Stimulated activated CD4-positive, alpha-beta T cell treated with anti-CD3 and anti-CD28 coated beads, TNF-alpha, amount 100 ng/mL, for 48 hours (primary cell): ENCODE measurements at places on chromosomes 2 and 18.

GRCh38 chr2:54606393-54606958 lies 117.0 kb upstream of the EML6 start:
- DNase-seq, result no peak

GRCh38 chr2:31962757-31963361 lies 47.9 kb downstream of the MEMO1 start:
- DNase-seq, result peak; percentile 27

- no peak for DNase-seq
Observed at GRCh38 chr2:216302981-216303676, 69.2 kb downstream of the MARCHF4 start.

DNA sequence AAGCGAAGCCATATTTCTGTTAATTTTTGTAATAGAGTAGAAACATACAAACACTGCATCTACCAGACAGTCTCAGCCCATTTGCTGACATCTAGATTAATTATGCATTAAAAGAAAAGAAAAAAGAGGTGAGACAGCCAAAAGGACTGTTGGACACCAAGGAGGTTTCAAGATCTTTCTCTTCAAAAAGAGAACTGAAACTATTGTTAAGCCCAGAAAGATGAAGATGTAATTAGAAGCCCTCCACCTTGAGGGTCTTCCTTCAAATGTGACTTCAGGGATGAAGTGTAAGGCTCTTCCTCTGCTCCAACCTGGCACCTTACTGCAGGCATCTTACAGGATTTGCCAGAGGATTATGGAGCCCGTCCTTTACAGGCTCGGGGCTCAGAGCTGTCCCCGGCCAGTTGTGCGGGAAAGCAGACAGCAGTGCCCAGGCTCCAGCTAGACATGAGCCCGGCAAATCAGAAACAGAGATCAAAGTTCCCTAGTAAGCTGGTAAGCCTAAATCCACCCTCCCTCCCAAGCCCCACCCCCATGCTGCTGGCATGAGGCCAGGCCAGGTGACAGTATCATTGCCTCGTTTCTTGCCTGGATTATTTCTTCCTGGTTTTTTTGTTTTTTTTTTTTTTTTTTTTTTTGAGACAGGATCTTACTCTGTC lies 38.9 kb downstream of the ADI1 start:
- no peak for DNase-seq

DNA sequence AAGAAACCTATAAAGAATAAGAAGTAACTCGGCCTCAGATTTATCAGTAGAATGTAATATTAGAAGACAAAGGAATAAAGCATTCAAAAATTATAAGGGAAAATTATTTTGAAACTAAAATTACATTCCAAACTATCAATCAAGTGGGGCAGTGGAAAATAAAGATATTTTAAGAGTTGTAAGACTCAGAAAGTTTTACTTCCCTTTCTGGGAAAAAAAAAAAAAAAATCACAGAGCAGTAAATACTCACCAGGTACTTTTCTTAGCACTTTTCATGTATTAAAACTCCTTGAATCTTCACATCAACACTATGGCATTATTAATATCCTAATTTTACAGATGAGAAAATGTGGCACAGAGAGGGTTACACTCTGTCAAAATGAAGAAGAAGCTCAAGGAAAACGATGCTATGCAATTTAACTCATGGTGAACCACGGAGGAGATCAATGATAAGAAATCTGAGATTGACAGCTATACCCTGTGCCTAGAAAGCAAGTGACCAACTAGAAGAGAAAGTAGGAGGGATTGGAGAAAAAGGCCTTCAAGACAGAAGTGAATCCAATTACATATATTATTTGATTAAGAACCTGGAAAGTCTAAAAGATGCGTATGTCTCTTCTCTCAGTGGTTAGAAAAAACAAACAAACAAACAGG lies 238.9 kb upstream of the ID2 start:
- DNase-seq, result no peak

- DNase-seq, result no peak
Observed at GRCh38 chr2:217204358-217204757, 344.5 kb upstream of the TNP1 start.

DNA sequence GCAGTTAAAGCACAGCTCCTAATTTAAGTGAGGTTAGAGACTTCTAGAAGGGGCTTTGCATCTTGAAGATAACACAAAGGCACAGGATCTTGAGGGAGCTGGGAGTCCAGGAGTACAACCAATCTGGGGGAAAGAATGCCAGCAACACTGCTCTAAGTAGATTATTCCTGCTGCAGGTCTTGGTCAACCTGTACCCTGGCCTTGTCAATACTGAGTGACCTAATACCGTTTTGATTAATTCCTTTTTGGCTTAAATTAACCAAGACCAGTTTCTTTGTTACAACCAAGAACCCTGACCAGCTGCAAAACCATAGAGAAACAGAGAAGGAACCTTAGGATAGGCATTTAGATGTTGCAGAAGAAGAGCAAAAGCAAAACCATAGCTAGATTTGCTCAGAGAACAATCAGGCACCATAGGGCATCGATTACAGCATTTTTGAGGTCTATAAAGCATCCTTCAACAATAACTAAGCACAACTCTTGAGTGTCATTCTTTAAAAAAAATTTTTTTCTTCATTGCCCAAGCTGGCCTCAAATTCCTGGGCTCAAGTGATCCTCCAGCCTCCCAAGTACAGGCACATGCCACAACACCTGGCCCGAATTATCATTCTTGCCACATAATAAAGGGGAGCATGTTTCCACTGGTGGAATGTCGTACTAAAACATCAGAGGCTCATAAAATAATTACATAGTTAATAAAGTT lies 6.3 kb downstream of the STARD7 start:
- no peak for DNase-seq

GRCh38 chr2:155830817-155831579 lies 501.5 kb downstream of the NR4A2 start:
- no peak for DNase-seq

DNA sequence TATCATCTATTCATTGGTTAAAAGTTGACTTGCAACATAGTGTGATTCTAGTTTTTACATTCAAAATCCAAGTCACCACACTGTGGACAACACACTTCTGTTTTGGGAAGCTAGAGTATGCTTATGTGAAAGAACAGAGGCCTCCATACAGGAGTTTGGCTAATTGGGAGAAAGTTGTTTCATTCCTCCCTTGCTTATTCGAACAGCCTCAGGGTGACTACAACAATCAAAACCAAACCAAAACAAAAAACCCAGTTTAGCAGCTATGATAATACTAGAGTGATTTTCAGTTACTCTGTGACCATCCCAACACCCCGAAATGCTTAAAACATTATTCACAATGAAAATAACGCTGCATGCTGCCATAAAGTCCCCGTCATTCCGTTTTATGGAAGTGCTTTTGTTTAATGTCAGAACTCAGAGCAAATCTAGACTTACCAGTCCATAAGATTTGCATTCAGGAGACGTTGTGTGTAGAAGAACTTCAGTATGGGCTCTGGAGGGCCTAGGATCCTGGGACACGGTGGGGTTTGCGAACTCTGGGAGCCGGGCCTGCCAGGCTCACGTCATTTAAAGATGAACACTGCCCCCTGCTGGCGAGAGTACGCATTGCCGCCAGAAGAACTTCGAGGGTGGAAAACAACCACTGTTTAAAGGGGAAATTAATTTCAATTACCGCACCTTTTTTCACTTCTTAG lies 111.4 kb downstream of the FTCDNL1 start:
- DNase-seq, result peak; percentile 38

DNA sequence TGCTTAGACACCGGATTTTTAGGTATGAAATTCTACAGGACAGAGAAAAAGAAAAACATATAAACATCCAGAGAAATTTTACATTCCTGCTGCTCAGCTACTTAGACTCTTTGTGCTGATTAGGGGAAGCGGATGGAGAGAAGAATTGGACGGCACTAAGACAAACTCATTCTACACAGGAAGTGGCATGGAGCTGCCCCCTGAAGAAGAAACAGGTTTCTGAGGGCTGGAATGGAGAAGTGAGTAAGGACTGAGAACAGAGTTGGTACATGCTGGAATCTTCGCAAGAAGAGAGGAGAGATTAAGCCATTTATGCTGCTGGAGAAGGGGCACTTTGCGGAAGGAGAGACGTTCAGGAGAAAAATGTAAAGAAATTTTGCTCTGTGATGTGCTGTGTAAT lies 253.0 kb upstream of the ERBB4 start:
- no peak for DNase-seq

- no peak for DNase-seq
Observed at GRCh38 chr18:21851327-21851961, 110.9 kb downstream of the MIB1 start.

- no peak for DNase-seq
Observed at GRCh38 chr2:118833716-118834439, 13.6 kb downstream of the EN1 start.

- DNase-seq, result no peak
Observed at GRCh38 chr18:74546751-74547530, 12.6 kb downstream of the CNDP1 start.

DNA sequence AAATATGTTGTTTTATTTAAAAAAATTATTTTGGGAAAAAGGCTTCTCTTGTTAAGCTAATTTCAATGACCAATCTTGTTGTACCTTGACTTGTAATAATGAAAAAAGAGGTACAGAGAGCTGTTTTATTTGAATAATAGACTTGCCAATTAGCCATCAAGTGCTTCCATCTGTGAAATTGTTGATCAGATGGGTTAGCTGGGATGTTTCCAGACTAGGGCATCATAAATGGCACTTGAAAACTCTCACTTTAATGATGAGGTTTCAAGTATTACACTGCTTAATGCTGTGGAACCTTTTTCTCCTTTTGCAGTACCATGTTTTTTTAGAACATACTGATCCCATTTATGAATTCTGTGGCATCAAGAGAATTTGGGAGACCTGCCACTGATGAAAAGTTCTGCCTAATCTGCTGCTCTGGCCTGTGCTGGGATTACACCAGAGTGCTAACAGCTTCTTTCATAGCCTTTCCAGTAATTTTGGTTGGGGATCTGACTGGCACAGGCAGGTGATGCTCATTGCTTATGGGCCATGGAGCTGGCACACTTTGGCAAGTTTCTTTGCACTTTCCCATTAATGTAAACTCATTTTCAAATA lies 24.2 kb downstream of the PSMD14 start:
- no peak for DNase-seq

DNA sequence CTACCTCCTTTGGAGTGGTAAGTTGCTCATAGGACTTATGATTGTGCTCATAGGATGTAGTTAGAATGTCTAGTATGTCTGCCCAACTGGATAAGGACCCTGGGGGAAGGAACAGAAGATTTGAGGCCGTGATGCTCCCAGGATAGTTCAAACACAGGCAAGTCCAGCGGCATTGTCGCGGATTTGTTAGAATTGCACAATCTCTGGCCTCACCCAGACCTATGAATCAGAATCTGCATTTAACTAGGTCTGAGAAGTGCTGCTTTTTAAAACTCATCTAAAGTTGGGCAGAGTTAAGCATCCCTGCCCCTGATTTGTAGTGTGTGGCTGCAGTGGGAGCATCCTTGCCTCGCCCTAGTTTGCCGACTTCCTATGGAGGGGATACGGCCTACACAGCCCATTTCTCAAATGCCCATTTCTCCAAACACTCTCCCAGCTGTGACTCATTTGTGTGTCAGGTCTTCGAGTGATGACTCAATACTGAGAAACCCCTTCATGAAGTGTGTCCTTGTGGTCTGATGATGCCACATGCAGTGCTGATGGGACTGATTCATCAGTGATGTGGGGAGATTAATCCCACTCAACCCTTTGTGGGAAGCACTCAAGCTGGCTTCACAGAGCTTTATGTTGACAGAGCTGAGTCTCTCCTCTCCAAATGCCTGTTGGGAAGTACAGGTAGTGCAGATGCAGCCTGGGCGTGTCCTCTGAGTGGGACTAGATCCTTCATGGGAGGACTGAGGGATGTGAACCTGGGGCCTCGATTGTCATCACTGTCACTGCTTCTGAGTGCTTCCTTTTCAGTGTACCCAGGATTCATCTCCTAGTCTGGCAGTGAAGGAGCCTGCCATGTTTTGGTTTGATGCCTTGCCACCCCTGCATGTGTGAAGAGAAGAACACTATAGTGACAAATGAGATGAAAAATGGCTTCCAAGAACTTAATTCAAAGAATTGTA lies 18.7 kb downstream of the SMIM21 start:
- DNase-seq, result peak; percentile 46

DNA sequence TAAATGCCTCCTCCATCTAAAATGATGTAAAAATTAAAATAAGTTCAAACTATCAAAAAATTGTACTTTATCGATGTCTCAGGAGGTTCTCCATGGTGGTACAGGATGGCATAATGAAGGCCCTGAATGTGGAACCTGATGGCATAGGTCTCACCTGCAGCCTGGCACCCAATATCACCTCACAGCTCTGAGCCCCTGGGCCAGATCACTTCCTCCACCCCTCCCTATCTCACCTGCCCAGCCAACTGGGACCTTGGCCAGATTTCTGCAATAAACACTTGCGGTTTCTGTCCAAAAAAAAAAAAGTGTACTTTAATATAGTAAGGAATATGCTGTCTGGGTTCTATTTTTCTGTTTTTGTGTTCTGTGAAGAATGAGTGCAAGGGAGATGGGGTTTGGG lies 6.7 kb upstream of the RBM45 start:
- DNase-seq, result no peak

- DNase-seq, result no peak
Observed at GRCh38 chr2:160742667-160743066, 249.1 kb upstream of the RBMS1 start.

GRCh38 chr2:128219891-128220290 lies 98.8 kb downstream of the HS6ST1 start:
- no peak for DNase-seq
